Hematopoietic multipotent progenitor cell treated with erythropoietin and hydrocortisone succinate and interleukin-3 and kit ligand, for 15 days (in vitro differentiated cells): ENCODE measurements at places on chromosomes 4 and X.

DNA sequence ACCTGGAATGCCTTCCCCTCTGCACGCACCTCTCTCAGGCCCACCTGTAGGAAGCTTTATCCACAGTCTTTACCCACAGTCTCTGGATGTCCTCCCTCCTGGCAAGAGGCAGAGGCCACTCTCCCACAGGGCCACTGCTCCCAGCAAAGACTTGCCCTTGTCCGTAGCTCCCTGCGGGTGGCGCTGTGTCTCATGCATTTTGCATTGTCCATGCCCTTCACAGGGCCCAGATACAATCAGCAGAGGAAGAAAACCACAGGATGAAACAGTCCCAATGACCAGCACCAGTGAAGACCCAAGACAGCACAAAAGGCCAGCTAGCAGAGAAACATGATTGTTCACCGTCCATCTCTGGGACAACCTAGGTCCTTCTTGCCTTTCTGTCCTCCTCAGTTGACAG, 2.1 kb upstream of the NSG1 start:
- no peak for DNase-seq

- DNase-seq: no peak
Observed at GRCh38 chr4:121243485-121243884, 79.4 kb upstream of the TNIP3 start.

DNA sequence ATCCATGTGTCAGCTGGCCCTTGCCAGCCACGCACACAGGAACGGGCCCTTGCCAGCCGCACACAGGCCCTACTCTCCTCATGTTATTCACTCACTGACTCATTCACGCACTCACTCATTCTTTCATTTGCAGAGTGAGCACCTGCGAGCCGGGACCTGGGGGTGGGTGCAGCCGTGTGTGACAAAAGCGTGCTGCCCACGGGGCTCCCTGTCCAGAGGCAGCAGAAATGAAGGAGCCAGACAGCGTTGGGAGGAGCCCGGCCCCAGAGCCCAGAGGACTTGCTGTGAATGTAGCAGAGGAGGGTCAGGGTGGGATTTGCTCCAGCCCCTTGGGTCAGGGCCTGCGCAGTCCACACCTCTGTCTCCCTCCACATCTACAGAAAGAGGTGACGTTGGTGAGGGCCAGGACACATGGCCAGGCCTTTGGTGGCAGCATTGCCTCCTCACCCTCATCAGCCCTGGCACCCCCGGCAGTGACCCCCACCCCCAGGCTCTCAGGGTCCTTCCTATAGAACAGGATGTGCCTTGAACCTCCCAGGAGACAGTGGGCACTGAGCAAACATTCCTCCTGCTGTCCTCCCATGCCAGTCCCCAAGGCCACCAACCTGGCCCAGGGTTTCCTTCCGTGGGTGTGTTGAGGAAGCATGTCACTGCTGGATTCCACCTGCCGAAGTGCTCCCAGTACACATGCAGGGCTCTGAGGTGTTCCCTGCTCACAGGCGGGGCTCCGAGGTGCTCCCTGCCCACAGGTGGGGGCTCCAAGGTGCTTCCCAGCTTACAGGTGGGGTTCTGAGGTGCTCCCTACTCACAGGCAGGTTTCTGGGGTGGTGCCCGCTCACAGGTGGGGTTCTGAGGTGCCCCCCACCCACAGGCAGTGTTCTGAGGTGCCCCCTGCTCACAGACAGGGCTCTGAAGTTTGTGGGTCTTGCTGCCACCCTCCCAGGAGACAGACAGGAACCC, 105.7 kb downstream of the HMX1 start:
- no peak for DNase-seq

GRCh38 chrX:143634309-143634662, 1.6 kb downstream of the SLITRK4 start:
- DNase-seq: no peak

GRCh38 chr4:122861172-122861943, 34.7 kb downstream of the FGF2 start:
- no peak for DNase-seq

DNA sequence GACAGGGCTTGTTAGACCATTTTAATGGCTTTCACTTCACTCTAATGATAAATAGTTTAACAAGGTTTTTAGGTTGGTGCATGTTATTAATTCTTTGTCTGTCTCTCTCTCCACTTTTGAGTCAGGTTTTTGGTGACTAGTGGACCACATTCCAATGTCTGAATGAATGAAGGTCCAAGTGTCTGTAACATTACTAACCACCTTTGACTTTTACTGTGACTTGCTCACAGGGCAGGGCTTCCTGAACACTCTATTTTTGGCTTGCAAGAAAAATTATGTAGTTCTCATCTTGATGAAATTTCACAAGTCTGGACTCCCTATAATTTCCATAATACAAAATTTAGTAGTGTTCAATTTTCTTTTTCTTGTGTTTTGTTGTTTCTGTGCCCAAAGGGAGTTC, 78.9 kb upstream of the BMPR1B start:
- DNase-seq: no peak

DNA sequence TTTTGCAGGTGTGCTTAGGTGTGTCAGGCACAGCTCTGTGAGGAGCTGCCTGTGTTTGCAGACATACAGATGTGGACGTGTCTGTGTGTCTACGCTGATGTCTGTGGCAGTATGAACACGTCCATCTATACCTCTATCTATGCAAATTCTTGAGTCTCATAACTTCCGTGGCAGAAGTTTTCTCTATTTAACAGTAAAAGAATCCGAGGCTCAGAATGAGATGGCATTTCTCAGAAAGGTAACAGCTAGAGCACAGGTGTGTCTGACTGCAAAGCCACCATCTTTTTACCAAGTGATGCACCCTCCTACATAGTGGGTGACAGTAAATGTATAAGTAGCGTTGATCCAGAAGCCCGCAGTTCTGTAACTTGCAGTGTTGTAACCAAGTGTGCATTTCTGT, 39.9 kb upstream of the CYP4V2 start:
- DNase-seq: no peak

GRCh38 chr4:185359767-185360446, 35.8 kb downstream of the LRP2BP start:
- no peak for DNase-seq

GRCh38 chrX:9573282-9574106, 108.6 kb downstream of the TBL1X start:
- DNase-seq: no peak

DNA sequence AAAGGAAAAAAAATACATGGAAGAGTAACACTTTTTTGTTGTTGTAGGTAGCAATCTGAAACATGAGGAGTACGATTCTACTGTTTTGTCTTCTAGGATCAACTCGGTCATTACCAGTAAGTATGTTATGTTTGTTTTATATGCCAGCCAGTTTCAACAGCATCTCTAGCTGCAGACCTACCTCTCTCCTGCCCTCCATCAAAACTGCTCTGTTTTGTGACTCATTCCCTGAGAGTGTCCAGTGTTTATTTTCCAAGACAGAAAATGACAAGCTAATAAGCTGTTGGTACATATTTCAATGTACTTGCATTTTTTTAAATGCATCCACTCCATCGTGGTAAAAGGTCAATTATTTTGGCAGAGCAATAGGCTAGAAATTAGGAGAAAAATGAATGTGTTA, 347 bp downstream of the AMTN start:
- DNase-seq: no peak

DNA sequence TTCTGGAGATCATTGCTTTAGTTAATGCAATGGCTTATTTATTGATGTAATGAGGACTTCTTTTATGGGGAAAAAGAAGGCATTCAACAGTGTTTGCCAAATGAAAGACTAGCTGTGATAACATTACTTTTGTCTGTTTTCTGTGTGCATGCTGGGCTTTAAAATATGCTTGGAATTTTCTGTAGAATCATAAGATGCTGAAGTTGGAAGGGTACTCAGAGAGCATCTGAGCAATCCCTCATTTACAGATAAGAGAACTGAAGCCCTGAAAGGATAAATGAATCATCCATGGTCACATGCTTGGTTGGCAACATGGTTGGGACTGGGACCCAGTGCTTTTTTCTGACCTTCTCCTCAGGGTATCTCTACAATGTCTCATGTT, 31.4 kb upstream of the PITX2 start:
- DNase-seq: no peak

GRCh38 chr4:42471896-42472295, 74.6 kb downstream of the SHISA3 start:
- no peak for DNase-seq

DNA sequence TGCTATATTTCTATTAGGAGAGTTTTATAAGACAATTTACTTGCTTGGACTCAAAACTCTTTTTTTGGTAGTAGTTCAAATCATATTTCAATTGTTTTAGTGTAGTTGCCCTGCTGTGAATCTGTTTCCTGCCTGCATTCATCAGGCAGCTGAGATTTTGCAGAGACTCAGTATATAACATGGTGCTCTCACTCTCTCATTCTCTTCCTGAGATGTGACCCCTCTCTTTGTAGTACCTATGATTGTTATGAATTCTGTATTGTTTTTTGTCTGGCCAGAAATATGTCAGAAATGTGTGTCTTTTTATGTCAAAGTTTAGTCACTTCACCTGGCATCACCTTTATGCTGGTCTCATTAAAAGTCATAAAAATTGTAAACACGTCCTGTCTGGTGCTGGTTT, 374.0 kb downstream of the RAPGEF2 start:
- no peak for DNase-seq

GRCh38 chr4:72886602-72887001, 182.9 kb downstream of the COX18 start:
- no peak for DNase-seq

GRCh38 chr4:11647433-11647832, 218.7 kb upstream of the HS3ST1 start:
- no peak for DNase-seq

GRCh38 chr4:166252487-166253402, 379.7 kb downstream of the TLL1 start:
- no peak for DNase-seq

DNA sequence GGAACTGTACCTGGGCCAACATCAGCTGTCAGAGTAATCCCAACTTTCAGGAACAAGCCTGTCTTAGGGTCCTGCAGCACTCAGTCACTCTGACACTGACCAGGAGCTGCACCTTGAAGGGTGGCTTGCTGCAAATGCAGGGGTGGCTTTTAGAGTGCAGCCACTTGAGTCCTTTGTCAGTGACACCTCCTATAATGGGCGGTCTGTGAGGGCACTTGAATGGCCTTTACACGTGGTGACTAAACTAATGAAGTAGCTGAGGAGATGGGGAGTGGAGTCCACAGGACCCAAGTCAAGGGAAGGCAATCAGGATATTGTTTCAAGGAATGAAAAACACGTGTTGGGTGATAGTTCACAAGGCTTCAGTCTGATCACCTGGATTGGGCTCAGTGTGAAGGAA, 11.1 kb upstream of the LNX1 start:
- no peak for DNase-seq

DNA sequence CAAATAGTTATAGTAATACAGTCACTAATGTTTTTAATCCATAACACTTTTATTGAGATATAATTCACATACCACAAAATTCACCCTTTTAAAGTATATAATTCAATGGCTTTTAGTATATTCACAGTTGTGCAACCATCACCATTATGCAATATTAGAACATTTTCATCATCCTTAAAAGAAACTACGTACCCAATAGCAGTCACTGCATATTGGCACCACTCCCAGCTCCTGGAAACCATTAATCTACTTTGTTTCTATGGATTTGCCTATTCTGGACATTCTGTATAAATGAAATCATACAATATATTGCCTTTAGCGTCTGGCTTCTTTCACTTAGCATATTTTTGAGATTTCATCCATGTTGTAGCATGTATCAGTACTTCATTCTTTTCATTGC, 99.3 kb downstream of the AMMECR1 start:
- DNase-seq: no peak

GRCh38 chr4:84238247-84239090, 260.6 kb downstream of the NKX6-1 start:
- DNase-seq: no peak

DNA sequence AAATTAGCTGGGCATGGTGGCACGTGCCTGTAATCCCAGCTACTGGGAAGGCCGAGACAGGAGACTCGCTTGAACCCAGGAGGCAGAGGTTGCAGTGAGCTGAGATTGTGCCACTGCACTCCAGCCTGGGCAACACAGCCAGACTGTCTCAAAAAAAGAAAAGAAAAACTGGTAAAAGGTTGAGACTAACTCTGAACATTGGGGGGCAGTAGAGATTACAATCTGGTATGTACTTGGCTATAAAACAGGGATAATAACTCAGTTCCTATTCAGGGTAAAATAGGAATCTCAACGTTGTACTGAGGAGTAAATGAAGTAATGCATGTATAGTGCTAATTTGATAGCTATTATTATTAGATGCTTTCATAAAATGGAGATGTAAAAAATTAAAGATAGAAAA, 12.5 kb upstream of the KLF8 start:
- no peak for DNase-seq

GRCh38 chr4:169215656-169216055, 55.1 kb downstream of the SH3RF1 start:
- no peak for DNase-seq

DNA sequence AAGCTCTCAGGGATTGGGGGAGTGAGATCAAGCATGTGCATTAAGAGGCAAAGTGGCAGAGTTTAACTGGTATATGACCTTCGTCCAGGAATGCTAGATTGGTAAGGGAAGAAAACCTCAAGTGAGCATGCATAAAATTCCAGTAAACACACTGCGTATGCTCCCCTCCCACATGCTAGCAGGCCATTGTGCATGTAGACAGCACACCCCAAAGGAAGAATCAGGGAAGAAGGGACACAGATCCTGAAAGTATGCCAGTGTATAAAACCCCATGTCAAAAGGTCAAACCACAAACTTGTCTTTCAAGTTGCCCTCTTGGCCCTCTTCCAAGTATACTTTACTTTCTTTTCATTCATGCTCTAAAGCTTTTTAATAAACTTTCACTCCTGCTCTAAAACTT, 405.2 kb upstream of the CNKSR2 start:
- no peak for DNase-seq

- DNase-seq: no peak
Observed at GRCh38 chrX:115345615-115346014, 56.1 kb downstream of the LUZP4 start.

GRCh38 chr4:123068081-123068480, 145.7 kb upstream of the NUDT6 start:
- no peak for DNase-seq

DNA sequence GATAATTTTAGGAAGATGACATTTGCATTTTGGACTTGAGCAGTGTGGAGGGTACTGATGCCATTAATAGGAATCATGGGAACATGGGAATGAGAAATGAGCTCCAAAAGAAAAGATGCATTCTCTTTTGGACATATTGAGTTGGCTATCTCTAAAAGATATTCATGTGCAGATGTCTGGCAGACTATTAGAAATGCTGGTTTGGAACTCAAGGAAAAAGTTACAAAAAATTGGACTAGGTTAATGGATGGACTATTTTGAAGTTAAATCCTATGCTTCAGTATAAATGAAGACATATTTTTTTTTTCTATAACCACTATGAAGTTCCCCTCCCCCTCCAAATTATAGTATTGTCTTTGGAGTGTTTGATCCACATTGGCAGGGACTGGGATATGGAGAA, 3.6 kb upstream of the LIMCH1 start:
- no peak for DNase-seq
